Central memory CD8-positive, alpha-beta T cell (primary cell): ENCODE measurements at places on chromosomes 13 and 19.

- no peak overlapping the region for H3K4me3 ChIP-seq
- no peaks in the 10 kb centered on the region for H3K27me3 ChIP-seq
- peaks cover 62% of the 10 kb centered on the region for H3K4me1 ChIP-seq
- no peak for DNase-seq
These were observed 342.4 kb downstream of the KCNRG start for GRCh38 chr13:50357586-50358118.

DNA sequence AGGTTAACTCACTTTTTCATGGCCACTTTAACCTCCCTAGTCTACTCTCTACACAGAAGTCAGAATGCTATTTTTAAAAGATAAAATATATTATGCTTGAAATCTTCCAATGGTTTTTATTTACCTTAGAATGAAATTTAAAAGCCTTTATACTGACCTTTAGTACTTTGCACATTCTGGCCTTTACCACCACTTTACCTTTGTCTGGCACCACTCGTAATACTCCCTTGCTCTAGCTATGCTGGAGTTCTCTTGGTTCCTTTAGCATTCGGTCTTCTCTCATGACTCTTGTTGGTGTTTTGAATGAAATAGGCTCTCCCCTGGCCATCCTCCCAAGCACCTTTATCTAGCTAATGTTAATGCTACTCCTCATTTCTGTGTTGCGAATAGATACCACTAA, 310.8 kb downstream of the GPC5 start:
- no peak overlapping the region for H3K4me3 ChIP-seq
- H3K36me3 ChIP-seq: no peaks in the 10 kb centered on the region
- H3K4me1 ChIP-seq: no peaks in the 10 kb centered on the region
- H3K27ac ChIP-seq: no peak overlapping the region
- H3K27me3 ChIP-seq: no peaks in the 10 kb centered on the region

GRCh38 chr13:39201180-39201579, 162.9 kb downstream of the NHLRC3 start:
- no peak for DNase-seq
- H3K27ac ChIP-seq: no peak overlapping the region
- no peaks in the 10 kb centered on the region for H3K4me1 ChIP-seq
- no peaks in the 10 kb centered on the region for H3K36me3 ChIP-seq
- peaks cover 20% of the 10 kb centered on the region for H3K27me3 ChIP-seq
- H3K4me3 ChIP-seq: no peak overlapping the region

- H3K27ac ChIP-seq: no peak overlapping the region
- peaks cover 6% of the 10 kb centered on the region for H3K4me1 ChIP-seq
- H3K4me3 ChIP-seq: no peak overlapping the region
- H3K36me3 ChIP-seq: no peaks in the 10 kb centered on the region
- H3K27me3 ChIP-seq: no peaks in the 10 kb centered on the region
- DNase-seq: no peak
These were observed 20.4 kb upstream of the IFT88 start for GRCh38 chr13:20546556-20546955.

GRCh38 chr13:114296448-114296847, 15.0 kb downstream of the UPF3A start:
- H3K4me1 ChIP-seq: peaks cover 9% of the 10 kb centered on the region
- H3K27me3 ChIP-seq: no peaks in the 10 kb centered on the region
- H3K4me3 ChIP-seq: no peak overlapping the region
- no peak overlapping the region for H3K27ac ChIP-seq

DNA sequence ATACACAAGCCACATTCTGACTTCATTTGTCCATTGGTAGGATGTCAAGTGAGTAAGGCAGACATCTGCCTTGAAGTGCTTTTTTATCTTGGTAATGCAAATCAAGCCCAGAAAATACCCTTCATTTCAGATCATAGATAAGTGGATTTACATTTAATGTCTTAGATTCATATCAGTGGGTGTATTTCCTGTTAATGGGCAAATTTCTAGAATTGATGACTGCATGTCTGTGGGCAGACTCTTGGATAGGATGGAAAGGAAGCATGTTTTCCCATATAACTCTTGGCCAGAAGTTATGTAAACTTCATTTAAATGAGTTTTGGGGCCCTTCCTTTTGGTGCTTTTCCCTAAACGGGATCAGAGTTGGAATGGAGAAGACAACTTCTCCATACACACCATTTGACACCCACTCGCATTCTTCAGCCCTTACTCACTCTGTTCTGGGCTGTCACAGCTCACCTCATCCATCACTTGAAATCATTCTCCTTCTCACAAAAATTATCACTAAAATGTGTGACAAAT, 154.6 kb downstream of the FLT1 start:
- no peaks in the 10 kb centered on the region for H3K36me3 ChIP-seq
- H3K27ac ChIP-seq: no peak overlapping the region
- H3K4me3 ChIP-seq: no peak overlapping the region
- peaks cover 53% of the 10 kb centered on the region for H3K27me3 ChIP-seq
- no peak for DNase-seq

- H3K36me3 ChIP-seq: no peaks in the 10 kb centered on the region
- no peak overlapping the region for H3K27ac ChIP-seq
- no peak overlapping the region for H3K4me3 ChIP-seq
- DNase-seq: no peak
These were observed 78.0 kb downstream of the RAB20 start for GRCh38 chr13:110483386-110483968.
